AG09309 (cell line): ENCODE measurements at places on chromosomes 11 and 22.

DNA sequence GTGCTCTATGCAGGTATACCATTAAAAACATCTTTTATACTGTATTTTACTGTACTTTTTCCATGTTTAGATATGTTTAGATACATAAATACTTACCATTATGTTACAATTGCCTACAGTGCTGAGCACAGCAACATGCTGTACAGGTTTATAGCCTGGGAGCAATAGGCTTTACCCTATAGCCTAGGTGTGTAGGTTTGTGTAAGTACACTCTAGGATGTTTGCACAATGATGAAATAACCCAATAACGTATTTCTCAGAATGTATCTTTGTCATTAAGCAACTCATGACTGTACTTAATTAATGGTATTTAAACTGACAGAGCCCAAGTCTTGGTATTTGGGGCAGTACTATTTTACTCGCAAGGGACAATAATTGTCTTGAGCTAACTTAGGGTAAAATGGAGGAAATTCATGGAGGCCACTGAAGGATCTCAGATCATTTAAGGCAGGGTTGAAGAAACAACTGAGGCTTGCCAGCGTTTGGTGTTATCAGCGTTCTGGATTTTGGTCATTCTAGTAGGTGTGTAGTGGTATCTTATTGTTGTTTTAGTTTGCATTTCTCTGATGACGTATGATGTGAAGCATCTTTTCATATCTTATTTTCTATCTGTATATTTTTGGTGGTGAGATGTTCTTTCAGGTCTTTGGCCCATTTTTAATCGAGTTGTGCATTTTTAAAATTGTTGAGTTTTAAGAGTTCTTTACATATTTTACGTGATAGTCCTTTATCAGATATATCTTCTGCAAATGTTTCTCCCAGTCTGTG lies 42.4 kb downstream of the ADAMTS15 start:
- DNase-seq: no peak

DNA sequence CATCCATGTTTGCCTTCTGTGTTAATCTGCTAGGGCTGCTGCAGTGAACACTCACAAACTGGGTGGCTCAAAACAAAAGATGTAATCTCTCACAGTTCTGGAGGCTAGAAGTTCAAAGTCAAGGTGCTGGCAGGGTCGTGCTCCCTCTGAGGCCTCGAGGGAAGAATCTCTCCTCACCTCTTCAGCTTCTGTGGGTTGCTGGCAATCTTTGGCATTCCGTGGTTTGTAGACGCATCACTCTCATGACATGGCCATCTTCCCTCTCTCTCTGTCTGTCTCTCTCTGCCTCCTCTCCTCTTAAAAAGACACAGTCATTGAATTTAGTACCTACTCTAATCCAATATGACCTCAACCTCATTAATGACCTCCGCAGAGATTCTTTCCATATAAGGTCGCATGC lies 78.8 kb downstream of the TSPAN18 start:
- no peak for DNase-seq

GRCh38 chr11:57983191-57983590 lies 40.5 kb upstream of the OR9Q1 start:
- no peak for DNase-seq

- DNase-seq: no peak
These were observed 41.0 kb upstream of the CLPB start for GRCh38 chr11:72475381-72475780.

DNA sequence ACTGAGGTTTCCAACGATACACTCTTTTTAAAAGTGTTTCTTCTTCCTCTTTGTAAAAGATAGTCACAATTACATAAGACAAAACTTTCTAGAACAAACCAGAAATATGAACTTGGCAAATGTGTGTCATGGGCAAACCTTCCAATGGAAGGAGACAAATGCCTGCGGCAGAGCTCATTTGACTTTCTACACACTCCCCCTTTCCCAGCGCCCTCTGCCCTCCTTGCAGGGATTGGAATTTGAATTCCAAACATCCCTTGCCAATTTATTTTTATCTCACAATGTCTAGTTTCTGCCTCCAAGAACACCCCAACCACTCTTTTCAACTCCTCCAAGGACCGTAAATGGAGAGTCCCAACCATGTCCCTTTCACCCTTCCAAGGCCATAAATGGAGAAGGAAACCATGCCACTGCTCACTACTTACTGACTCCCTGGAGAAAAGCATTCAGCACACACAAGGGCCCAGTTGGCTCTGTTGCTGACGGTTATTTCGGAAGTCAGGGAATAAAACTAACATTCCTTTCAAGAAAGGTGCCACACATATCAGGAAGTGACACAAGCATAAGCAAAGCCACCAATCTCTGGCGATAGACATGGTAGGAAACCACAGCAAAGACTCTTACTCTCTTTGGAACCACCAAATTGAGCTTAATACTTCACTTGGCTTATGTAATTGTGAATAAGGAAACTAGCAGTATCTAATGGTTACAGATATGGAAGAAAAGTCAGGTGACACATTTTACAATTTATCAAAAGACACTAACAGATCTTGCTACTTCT lies 15.0 kb upstream of the ESAM start:
- DNase-seq: no peak

GRCh38 chr11:60502221-60502775 lies 9.7 kb downstream of the MS4A12 start:
- no peak for DNase-seq

DNA sequence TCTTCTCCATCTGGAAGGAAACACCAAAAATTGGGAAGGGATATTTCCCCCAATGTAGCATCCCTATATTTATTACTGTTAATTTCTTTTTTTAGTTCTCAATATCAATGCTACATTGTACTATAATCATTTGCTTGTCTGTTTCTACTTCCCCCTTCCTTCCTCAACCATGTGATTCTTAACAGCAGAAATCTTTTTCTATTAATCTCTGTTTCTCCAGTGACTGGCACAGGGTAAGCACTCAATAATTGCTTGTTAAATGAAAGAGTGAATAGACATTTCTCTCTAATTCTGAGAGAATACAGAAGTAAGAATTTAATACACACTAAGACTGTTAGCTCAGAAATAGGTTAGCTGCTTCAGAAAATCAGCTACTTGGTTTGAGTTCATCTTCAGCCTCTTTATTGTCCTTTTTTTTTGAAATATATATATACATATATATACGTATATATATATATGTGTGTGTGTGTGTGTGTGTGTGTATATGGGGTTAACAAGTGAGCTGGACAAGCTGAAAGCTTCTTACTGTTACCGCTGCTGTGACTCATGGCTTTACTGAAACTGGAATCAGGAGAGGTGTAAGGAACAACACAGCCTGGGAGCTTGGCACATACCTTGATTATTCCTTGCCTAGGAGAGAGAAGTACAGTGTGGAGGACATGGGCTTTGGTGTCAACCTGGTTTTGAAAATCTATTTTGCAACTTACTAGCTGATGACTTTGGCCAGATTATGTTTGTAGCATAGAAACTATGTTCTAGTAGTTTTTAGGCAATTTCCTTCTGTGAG lies 26.2 kb upstream of the PDE3B start:
- no peak for DNase-seq

- DNase-seq: no peak
These were observed 60.0 kb downstream of the BARX2 start for GRCh38 chr11:129435499-129436245.

DNA sequence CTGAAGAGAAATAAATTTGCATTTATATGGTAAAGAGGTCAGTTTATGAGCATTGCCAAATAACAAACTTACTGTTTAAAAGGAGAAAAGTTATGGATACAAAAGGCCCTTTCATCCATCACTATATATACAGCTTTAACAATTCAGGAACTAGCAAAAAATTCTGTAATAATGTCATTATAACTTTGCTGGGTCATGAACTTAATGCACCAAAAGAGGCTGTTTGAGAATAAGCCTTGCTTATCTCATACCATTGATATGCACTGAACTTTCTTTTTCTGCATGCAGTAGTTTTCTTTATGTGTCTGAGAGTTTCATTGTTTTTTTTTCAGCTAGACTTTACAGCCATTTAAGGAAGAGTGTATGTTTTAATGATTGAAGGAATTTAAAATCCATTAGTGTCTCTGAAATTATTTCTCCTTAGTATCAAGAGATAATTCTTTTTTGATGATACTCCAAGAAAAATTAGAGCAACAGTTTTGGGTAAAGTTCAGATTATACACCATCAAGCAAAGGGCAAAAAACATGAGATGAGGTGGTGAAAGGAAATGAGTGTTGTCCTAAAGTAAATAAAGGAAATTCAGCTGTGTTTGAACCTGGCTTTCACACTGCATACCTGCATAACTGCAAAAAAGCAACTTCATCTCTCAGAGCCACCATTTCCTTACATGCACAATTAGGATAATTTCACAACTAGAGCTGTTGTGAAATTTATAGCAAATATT lies 188.2 kb upstream of the ANO3 start:
- no peak for DNase-seq

GRCh38 chr11:68040101-68040956 lies 1.5 kb downstream of the TCIRG1 start:
- no peak for DNase-seq

DNA sequence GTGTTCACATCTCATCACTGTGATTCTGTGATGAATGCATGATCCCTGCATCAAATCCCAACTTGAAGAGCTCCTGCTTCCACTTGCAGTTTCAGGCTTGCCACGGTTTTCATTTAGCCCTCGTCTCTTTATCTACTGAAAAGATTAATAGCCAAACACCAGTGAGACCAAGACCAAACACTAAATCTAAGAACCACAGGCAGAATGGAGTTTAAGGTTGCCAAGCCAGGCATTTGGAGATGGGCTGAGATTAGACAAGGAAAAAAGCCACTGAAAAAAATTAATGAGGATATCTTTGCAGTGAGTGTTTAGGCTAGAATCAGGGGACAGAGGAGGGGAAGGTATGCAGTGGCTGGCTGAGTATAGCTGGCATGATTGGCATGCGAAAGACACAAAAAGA lies 227.2 kb upstream of the BLID start:
- DNase-seq: no peak

- DNase-seq: no peak
These were observed 3.4 kb upstream of the MRPL16 start for GRCh38 chr11:59814021-59814420.

- DNase-seq: no peak
These were observed 1186.2 kb downstream of the LRRC4C start for GRCh38 chr11:40273192-40273732.

GRCh38 chr11:118129471-118130172 lies 23.0 kb downstream of the SCN4B start:
- no peak for DNase-seq

GRCh38 chr11:119789766-119790407 lies 60.9 kb upstream of the NECTIN1 start:
- no peak for DNase-seq

- DNase-seq: no peak
These were observed 4.7 kb downstream of the SLC25A45 start for GRCh38 chr11:65377777-65378176.

DNA sequence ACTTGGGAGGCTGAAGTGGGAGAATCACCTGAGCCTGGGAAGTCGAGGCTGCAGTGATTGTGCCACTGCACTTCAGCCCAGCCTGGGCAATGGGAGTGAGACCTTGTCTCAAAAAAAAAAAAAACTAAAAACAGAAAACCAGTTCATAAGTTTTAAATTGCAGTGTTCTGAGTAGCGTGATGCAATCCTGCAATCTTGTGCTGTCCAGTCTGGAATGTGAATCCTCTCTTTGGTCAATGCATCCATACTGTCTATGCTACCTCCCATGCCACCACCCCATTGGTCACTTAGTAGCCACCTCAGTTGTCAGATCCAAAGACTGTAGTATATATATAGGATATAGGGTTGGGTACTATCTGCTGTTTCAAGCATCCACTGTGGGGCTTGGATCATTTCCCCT lies 11.1 kb downstream of the YAP1 start:
- DNase-seq: no peak

- peak; percentile 92 for DNase-seq
These were observed 50.5 kb upstream of the SHISAL1 start for GRCh38 chr22:44363013-44363979.

DNA sequence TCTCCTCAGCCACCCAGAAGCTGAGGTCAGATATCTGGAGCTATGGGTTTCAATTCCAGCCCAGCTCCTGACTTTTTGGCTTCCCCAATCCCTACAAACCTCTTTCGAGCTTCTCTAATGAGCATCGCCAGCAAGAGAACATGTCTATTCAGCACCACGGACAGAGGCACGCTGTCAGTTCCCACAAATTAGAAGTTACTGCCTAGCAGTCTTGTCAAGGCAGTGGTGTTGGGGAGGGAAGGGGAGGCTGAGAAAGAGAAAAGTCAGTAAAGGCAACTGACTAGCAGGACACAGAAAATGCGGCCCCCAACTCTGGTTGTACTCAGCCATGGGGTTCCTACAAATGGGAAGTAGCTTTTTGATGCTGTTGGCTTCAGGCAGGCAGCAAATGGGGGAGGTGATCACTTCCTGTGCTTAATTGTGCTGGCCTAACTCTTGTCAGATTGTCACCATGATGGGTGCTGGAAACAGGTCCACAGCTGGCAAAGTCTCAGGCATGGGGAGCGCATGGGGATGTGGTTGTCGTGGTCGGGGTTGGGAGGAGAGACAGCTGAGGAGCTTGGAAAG lies 205.9 kb downstream of the ST3GAL4 start:
- no peak for DNase-seq

DNA sequence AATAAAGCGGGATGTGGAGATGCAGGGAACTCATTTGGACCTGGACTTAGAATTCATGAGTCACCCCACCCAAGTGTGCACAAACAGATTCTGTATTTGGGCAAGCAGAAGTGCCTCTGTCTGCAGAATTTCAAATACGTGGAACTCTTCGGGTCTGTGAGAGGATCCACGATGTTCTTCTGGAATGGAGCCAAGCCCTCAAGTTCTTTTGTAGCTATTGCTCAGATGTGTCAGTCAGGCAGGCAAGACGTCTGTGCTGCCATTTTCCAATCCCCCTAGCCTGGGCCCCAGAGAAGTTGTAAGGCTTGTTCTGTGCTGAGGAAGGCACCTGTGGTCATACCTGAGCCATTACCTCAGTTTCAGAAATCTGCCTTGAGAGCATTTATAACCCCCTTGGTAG lies 132.8 kb upstream of the RASSF10 start:
- DNase-seq: no peak

- peak; percentile 84 for DNase-seq
These were observed 14.5 kb downstream of the XNDC1N start for GRCh38 chr11:71913756-71914526.

DNA sequence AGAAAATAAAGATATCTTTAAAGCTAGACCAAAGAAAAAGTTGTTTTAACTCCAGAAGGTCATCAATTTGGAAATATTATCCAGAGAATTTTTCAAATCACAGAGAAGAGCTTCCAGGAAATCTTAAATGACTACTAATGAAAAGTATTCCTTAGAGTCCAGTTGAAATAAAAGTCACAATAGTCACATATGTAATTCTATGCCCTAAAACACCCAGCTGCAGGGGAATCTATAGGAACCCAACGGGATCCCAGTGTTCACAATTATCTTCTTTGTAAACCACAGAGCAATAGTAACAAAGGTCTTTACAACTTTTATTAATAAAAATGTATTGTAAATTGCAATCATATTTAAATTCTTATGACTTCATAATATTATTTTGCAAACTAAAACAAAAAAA lies 27.1 kb downstream of the MPPED2 start:
- no peak for DNase-seq

DNA sequence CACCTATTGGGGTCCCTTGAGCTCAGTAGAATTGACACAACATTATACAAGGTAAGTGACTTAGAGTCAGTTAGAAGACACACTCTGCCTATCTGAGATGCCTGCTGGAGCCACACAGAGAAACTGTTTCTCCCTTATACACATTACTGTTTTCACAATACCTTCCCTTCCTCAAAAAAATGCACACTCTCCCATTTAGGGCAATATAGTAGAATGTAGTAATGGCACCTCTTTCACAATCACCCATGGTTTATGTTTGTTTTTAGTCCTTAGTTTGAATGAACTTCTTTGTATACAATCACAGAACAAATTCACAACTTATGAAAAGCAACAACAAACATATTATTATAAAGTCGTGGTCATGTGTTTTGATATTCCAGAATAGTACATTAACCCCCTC lies 14.3 kb downstream of the OR52H1 start:
- DNase-seq: no peak
